ENCODE measurements at places on chromosomes 5 and 9.

- no peak for DNase-seq
These were observed 86.7 kb downstream of the CDH6 start for GRCh38 chr5:31280210-31280609.

- DNase-seq = no peak
These were observed 145.5 kb upstream of the MAP1B start for GRCh38 chr5:71961786-71962185.

- DNase-seq = no peak
These were observed 37.9 kb downstream of the LHFPL2 start for GRCh38 chr5:78610636-78611035.

GRCh38 chr5:71923755-71924154, 183.5 kb upstream of the MAP1B start:
- DNase-seq = no peak

DNA sequence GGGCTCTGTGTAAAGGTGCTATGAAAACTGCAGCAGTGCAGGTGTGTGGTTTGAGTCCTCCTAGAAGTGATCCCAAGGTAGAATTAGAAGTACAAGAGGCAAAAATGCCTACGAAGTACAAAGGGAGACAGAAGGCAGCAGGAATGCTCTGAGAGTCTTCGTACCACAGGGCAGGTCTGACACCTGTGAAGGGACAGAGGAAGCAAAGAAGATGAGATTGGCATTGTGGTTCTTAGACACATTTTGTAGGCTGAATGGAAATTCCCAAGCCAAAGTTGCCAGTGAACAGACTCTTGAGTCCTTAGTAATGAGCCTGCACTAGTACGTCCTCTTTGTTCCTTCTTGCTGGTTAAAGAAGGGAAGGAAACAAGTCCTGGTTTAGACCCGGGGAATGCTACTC, 1.7 kb upstream of the LRRTM2 start:
- DNase-seq = no peak

DNA sequence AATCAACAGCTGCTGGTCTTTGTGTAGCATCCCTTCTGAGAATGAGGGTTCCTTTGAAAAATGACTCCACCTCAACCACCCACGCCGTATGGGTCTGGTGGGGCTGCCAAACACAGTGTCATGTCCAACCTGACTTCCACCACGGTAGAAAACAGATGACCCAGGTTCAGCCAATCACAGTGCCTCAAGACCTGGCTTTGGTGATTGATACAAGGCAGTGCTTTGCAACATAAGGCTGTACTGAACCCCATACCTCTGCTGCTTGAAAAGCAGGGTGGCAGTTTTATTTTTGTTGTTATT, 11.5 kb upstream of the TGFBR1 start:
- DNase-seq = no peak

GRCh38 chr9:38061326-38061977, 7.6 kb downstream of the SHB start:
- no peak for DNase-seq

DNA sequence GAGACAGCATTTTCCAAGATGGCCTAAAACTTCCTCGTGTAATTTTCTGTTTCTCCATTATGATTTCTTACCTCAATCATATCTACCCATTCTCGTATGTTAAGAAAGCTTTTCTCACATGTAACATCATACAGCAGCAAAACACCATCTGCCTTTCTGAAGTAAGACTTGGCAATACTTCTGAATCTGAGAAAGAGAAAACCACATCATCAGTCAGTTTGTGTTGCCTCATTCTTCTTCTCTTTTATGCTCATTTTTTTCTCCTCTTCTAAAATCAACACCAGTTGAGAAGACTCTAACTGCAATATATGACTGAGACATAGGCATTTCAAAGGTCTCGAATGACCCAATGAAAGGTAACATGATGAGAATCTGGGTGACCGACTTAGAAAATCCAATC, 66.0 kb downstream of the RASEF start:
- DNase-seq = no peak

DNA sequence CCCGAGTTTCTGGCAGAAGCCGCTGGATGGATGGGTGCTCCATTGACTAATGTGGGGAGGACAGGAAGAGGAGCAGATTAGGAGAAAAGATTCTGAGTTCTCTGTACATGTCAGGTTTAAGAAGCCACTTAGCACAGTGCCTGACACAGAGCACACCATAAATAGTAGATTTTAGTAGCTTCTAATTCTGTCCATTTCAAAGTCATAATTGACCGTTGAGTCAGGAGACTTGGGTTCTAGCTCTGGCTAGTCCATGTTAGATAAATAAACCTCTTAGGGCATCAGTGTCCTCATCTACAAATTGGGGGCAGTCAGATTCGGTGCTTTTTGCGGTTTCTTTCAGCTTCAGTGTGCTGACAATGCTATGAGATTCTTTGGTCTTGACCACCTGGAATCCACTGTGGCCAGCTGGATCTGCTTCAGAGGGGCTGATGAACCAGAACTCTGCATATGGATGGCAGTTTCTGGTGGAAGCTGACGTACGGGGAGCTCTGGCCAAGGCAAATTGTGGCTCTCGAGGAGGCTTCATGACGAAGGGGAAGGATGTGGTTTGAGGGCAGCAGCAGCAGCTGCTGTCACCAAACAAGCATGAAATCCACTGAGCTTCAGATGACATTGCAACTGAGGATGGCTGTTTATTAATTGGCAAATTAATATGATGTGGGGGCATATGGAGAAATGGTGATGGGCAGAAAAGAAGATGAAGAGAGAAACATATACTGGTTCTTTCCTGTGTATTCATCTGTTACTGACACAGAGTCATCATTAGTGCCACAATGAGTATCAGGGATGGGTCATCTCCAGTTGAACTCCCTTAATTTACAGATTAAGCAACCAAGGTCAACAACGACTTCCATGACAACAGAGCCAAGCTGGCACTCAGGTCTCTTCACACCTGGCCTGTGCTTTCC, 134.4 kb downstream of the AOPEP start:
- DNase-seq = peak; percentile 52

- no peak for DNase-seq
These were observed 187.3 kb downstream of the EFNA5 start for GRCh38 chr5:107483231-107484024.

DNA sequence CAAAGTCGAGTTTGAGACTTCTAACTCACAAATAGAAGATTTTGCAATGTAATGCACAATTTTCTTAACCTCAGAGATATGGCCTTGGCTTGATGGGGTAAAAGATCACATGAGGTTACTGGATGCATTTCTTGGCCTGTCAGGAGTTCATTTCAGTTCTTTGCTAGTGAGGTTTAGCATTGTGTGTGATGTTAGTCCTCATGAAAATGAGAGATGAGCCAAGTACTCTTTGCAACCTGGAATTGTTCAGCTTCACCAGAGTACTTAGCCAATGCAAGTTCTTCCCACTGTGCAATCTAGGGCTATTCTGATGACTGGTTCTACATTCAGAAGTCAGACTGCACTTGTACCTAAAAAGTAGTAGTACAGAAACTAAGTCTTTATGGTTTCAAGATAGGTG, 24.9 kb downstream of the GNAQ start:
- no peak for DNase-seq

DNA sequence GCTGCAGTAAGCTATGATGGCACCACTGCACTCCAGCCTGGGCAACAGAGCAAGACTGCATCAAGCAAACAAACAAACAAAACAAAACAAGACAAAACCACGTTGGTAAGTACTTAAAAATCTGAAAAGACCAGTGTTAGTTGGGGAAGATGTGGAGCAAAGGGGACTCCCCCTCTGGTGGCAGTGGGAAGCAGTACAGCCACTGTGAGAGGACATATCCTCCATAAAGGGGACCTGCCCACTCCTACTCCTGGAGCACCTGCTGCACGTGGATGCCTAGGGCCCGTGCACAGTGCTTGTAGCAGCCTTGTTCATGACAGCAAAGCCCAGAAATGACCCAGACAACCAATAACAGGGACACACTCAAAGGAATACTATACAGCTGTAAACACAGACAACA, 17.0 kb upstream of the IPPK start:
- DNase-seq = no peak

DNA sequence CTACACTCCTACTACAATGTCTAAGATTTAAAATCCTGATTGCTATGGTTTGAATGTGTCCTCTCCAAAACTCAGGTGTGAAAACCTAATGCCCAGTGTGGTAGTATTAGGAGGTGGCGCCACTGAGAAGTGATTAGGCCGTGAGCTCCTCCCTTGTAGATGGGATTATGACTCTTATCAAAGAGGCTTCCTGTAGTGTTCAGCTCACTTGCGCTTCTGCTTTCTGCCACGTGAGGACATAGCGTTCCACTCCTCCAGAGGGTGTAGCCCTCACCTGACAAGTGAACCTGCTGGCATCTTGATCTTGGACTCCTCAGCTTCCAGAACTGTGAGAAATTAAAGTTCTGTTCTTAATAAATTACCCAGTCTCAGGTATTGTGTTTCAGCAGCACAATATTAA, 33.0 kb upstream of the WHRN start:
- no peak for DNase-seq

DNA sequence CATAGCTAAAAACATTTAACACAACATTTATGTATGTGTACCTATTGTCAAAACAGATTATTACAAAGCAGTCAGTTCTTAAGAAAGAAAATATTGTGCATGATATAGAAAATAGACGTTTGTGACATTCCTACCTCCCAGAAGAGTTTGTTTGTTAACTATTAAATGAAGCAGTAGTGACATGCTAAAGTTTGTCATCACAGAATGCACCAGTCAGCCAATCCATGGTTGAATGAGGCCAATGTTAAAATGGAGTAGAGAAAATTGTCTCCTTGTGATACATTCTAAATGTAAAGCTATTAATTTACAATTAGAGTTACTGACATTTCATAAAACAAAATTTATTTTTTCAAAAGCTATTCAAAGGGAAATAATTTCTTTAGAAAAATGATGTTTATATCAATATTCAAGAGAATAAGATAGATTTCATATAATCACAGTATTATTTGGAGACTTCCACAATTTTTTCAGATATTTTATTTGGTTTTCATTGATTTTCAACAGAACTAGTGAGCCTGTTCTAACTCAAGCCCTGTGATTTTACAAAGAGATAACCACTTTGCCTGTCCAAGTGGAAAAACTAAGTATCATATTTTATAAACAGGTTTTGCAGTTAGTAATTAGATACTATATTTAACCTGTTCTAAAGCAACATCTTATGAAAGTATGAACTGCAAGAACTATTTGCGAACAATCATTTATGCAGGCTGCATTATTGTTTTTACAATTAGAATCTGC, 176.8 kb downstream of the ISL1 start:
- DNase-seq = no peak

DNA sequence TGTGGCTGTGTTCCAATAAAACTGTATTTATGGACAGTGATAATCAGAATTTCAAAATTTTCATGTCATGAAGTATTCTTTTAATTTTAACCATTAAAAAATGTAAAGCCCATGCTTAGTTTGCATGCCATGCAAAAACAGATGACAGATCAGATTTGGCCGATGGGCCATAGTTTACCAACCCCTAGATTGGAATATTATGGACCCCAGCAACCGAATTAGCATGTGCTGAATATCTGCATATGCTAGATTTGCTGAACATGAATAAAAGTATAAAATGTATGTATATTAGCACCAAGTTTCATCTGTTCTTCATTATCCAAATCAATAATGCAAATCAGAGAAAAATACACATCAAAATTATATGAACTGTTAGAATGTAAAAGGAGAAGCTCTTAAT, 158.5 kb upstream of the PPP1R2B start:
- no peak for DNase-seq

DNA sequence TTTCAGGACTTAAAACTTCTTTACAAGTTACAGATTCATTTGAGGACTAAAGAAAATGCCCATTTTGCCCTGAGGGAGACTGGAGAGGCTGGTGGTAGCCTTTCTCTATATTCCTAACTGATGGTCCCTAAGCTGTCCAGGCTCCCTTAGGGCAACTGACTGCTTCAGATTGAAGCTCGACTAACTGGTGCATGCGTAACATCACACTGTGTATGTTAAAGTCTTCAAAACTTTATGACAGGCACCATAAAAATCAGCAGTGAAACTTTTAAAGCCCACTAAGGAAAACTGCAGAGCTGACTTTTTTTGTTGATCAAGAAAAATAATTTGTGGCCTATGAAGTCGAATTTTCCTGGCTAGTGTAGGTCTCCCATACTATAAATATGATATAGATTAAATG, 233.0 kb upstream of the RPS23 start:
- DNase-seq = no peak

- DNase-seq = no peak
These were observed 2.4 kb downstream of the PGGT1B start for GRCh38 chr5:115260248-115260647.

DNA sequence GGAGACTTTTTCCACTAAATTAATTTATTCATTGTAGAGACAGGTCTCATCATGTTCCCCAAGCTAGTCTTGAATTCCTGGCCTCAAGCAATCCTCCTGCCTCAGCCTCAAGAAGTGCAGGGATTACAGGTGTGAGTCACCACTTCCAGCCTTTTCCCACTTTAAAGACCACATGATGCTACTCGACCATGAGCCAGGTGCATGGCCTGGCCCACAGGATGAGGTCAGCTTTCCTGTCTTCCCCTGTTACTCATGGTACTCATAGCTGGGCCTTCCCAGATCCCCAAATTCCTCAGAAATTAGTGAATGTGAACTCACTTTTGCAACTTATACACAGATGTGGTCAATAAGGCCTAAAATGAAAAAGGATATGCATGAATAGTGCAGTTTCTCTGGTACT, 395.9 kb downstream of the SEMA5A start:
- DNase-seq = no peak

GRCh38 chr9:14262827-14263226, 51.1 kb downstream of the NFIB start:
- no peak for DNase-seq

- DNase-seq = no peak
These were observed 159.2 kb downstream of the NSG2 start for GRCh38 chr5:174204535-174205313.

GRCh38 chr5:72141440-72142355, 34.4 kb downstream of the MAP1B start:
- DNase-seq = no peak

DNA sequence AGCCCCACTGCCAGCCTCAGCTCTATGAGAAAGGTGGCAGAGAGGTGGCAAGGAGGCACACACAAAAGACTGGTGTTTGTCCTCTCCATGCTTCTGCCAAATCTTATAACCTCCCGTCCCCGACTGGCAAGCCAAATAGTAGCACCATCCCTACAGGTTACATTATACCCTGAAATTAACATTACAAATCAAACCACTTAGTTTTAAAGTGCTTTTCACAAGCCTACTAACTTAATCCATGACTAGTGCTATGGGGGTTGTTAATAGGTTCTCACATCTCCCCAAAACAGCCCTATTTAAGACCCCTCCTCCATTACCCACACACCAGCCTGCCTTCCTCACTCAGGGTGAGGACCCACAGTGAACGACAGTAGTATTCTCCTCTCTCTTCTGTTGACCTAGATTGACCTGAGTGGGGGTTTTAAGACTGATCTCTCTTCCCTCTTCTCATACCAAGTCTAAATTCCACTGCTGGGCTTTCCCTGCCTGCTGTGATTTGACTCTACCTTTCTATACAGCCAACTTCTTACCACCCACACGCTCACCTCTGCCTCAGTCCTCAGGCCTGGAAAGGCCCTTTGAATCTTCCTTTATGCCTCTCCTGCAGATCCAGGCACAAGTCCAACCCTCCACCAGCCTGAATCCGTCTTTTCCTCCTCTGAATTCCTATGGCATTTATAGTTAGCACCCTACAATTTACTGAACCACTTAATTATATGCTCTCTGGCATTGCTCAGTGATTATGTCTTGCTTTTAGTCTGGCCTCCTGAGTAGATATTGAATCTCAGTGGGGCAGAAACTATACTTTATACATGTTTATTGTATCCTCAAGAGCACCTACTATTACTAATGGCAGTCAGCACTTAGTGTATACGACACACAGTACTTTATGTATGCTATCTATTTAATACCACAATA, 116.1 kb downstream of the TMEM174 start:
- DNase-seq = no peak

GRCh38 chr5:127053049-127053448, 20.3 kb downstream of the C5orf63 start:
- DNase-seq = no peak

Measured in T-helper 9 cell (primary cell).